Left lung (tissue), 14 donors: ENCODE measurements at places on chromosomes 16 and 17. TPM values are rescaled to one million over a fixed set of nuclear protein-coding genes. Genes with fewer than 3 reads are reported as not detected.
A peak's percentile ranks its signal among the peaks of the same experiment; 100 is the strongest.

Gene CLEC18A
- polyA plus RNA-seq: 1.5 TPM

- no peaks in the 10 kb centered on the region for H3K4me1 ChIP-seq
- no peak overlapping the region for H3K4me3 ChIP-seq
- DNase-seq: no peak
- no peaks in the 10 kb centered on the region for H3K36me3 ChIP-seq
- no peaks in the 10 kb centered on the region for H3K27me3 ChIP-seq
These were observed 439.5 kb downstream of the CA10 start for GRCh38 chr17:51718983-51719382.

DNA sequence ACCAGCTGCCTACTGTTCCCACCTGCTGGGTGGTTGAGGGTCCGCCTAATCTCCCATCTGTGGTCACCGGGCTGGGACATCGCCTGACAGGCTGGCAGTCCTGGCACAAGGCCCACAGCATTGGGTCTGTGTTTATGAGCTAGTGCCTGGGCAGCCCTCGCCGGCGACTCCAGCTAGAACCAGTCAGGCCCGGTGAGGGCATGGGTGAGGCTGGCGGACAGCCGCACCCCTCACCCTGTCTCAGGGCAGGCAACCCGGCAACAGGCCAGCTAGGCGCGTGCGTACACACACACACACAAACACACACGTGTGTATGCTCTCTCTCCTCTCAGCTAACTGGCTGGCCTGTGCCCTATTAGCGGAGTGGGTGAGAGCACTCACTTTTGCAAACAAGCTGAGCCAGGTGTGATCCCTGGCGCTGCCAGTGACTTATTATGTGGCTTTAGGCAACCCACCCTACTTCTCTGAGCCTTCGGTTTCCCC is 10.4 kb downstream of the HSD11B2 start:
- no peak overlapping the region for H3K27ac ChIP-seq
- H3K4me3 ChIP-seq: no peak overlapping the region
- DNase-seq: peak; percentile 91

DNA sequence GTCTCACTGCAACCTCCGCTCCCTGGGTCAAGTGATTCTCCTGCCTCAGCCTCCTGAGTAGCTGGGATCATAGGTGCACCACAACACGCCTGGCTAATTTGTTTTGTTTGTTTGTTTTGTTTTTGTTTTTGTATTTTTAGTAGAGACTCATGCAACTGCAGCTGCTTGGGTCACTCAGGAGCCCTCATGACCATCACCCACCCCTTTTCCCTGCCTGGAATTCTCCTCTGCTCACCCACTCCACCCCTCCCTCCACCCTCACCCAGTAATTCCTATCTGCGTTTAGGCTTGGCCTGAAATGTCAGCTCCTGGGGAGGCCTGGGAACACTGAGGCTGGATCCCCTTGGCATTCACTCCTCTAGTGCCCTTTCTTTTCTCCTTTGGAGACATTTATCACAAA is 25.5 kb downstream of the TMEM92 start:
- H3K27ac ChIP-seq: no peak overlapping the region
- no peaks in the 10 kb centered on the region for H3K27me3 ChIP-seq
- H3K4me1 ChIP-seq: peaks cover 3% of the 10 kb centered on the region
- H3K4me3 ChIP-seq: no peak overlapping the region
- no peak for DNase-seq
- no peaks in the 10 kb centered on the region for H3K36me3 ChIP-seq

Gene NMRAL1
- 50.0 TPM for polyA plus RNA-seq

DNA sequence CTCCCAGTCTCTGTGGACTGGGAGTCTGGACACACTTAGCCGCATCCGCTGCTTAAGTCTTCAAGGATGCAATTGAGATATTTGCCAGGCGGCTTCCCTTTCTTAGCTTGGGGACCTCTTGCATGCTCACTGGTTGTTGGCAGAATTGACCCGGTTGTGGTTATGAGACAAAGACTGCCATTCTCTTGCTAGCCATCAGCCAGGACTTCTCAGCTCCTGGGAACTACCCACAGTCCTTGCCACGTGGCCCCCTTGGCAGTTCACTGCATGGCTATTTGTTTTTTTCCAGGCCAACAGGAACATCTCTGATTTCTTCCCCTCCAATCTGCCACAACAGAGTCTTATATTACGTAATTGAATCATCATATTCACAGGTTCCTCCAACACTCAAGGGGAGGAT is 25.5 kb downstream of the CACNG4 start:
- H3K36me3 ChIP-seq: no peaks in the 10 kb centered on the region
- no peak overlapping the region for H3K27ac ChIP-seq
- DNase-seq: no peak
- H3K27me3 ChIP-seq: peaks cover 23% of the 10 kb centered on the region
- no peaks in the 10 kb centered on the region for H3K4me1 ChIP-seq

DNA sequence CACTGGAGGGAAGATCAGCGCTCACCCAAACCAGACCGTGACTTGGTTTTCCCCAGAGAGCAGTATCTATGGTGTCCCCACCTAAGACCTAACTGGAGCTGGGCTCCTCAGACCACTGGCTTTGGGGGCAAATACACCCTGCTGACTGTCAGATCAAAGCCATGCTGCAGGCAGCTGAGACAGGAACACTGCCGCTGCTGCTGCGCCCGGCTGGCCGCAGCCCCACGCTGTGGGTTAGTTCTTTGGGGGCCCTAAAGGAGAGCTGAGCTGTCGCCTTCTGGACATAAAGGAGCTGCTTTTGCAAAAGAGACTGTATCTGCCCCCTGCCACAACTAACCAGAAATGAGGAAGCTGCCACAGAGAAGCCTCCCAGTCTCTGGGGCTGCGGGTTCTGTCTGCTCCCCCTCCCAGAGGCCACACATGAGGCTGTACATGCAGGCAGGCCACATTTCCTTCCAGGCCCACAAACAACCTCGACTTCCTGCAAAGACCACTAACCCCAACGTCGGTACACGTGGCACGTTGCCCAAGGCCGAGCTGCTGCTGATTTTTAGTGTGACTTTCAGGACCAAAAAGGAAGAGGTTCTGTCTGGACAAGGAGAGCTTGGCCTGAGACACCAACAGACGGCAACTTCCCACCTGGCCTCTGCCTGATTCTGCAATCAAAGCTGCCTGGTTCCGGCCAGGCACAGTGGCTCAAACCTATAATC is 18.2 kb upstream of the ABR start:
- no peak for DNase-seq
- no peak overlapping the region for H3K4me3 ChIP-seq
- peak overlapping the region; percentile 87 for H3K27ac ChIP-seq
- no peaks in the 10 kb centered on the region for H3K27me3 ChIP-seq
- H3K4me1 ChIP-seq: peaks cover 77% of the 10 kb centered on the region

DNA sequence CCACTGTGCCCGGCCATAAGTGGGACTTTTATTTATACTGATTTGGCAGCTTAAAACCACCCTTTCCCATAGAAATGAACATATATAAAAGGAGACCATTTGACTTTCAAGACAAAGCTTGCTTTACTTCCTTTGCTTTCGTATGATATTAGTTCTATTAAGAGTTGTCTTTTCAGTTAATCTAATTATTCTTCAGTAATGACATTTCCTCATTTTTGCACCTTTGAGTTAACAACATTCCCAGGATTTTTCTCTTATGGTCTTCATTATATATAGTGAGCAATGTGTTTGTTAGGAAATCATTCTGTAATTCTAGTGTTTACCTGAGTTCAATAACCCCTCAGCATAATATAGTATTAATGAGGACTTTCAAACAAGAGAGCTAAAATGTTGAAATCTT is 173.8 kb downstream of the MAP2K6 start:
- H3K4me1 ChIP-seq: no peaks in the 10 kb centered on the region
- no peak overlapping the region for H3K27ac ChIP-seq
